ENCODE measurements at places on chromosomes 7 and 10. TPM values are rescaled to one million over a fixed set of nuclear protein-coding genes. Genes with fewer than 3 reads are reported as not detected.

- no peaks in the 10 kb centered on the region for H3K36me3 ChIP-seq
- H3K4me1 ChIP-seq, result no peaks in the 10 kb centered on the region
- DNase-seq, result no peak
- H3K27ac ChIP-seq, result no peak overlapping the region
- H3K27me3 ChIP-seq, result no peaks in the 10 kb centered on the region
Observed at GRCh38 chr10:13485623-13486022, 43.2 kb downstream of the BEND7 start.

- DNase-seq, result no peak
- no peaks in the 10 kb centered on the region for H3K27me3 ChIP-seq
- H3K36me3 ChIP-seq, result no peaks in the 10 kb centered on the region
- no peak overlapping the region for H3K27ac ChIP-seq
Observed at GRCh38 chr7:24730018-24730369, 27.3 kb downstream of the GSDME start.

- H3K27me3 ChIP-seq, result no peaks in the 10 kb centered on the region
- H3K36me3 ChIP-seq, result peaks cover 1% of the 10 kb centered on the region
- DNase-seq, result peak; percentile 16
- H3K4me1 ChIP-seq, result no peaks in the 10 kb centered on the region
Observed at GRCh38 chr10:80070057-80070456, 8.4 kb upstream of the TMEM254 start.

DNA sequence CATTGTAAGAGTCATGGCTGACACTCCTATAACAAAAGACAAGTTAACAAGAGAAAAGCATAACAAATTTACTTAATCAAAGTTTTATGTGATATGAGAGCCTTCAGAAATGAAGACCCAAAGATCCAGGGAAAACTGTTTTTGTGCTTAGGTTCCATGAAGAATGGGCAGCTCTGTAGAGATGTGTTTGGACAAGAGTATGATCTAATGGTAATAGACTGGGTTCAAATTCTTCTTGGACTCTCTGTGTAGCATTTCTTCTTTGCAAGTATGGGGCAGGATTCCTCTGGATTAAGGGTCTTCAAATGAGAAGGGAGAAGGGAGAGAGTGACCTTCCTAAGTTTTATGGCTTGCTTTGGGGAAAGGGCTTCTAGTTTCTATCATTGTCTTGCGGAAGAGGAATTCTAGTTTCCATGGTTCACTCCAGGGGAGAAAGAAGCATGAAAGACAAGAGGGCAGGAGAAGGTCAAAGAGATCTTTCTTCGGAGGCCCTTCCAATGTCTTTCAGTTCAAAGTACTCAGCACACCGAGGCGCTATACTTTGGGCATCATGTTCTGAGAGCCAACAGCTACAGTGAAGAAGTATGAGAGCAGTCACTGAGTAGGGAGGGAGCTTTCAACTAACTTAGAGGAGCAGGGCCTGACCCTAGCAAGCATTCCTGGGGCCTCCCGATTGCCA, 15.4 kb downstream of the IFIT3 start:
- H3K36me3 ChIP-seq, result peaks cover 11% of the 10 kb centered on the region
- peaks cover 6% of the 10 kb centered on the region for H3K4me1 ChIP-seq
- H3K4me3 ChIP-seq, result no peak overlapping the region
- H3K27me3 ChIP-seq, result no peaks in the 10 kb centered on the region
- H3K27ac ChIP-seq, result no peak overlapping the region

GRCh38 chr10:62352356-62352970, 21.7 kb upstream of the ZNF365 start:
- no peak for DNase-seq
- no peak overlapping the region for H3K4me3 ChIP-seq
- H3K36me3 ChIP-seq, result no peaks in the 10 kb centered on the region

DNA sequence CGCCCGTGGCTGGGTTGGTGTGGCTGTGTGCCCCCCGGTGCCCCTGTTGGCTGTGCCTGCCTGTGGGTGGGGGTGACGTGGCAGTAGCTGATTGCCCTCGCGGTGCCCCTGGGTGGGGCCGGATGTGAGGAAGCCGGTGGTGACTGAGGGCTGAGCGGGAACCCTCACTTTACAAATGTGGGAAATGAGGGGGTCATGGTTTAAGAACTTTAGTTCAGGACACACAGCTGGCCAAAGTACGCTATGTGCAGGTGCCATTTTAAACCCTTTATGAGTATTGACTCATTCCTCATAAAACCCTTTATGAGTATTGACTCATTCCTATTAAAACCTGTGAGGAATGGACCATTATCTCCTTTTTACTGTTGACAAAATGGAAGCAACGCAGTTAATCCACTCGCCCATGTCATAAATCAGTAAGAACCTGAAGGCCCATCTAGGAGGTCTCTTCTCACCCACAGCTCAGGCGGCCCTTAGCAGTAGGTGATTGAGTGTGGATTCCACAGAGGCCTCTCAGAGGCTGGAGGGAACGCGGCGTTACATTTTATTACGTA, 290.1 kb upstream of the COBL start:
- DNase-seq, result no peak
- H3K4me1 ChIP-seq, result no peaks in the 10 kb centered on the region
- no peaks in the 10 kb centered on the region for H3K27me3 ChIP-seq
- H3K36me3 ChIP-seq, result no peaks in the 10 kb centered on the region
- H3K4me3 ChIP-seq, result no peak overlapping the region

GRCh38 chr7:80240265-80241025, 105.8 kb downstream of the GNAI1 start:
- no peaks in the 10 kb centered on the region for H3K27me3 ChIP-seq
- no peaks in the 10 kb centered on the region for H3K36me3 ChIP-seq
- H3K27ac ChIP-seq, result no peak overlapping the region
- no peak overlapping the region for H3K4me3 ChIP-seq
- H3K4me1 ChIP-seq, result no peaks in the 10 kb centered on the region
- DNase-seq, result no peak

- no peak overlapping the region for H3K4me3 ChIP-seq
- no peaks in the 10 kb centered on the region for H3K36me3 ChIP-seq
- DNase-seq, result no peak
- no peaks in the 10 kb centered on the region for H3K27me3 ChIP-seq
Observed at GRCh38 chr10:91596825-91597196, 36.1 kb downstream of the PPP1R3C start.

GRCh38 chr10:107631876-107632275, 467.4 kb upstream of the SORCS1 start:
- H3K27me3 ChIP-seq, result no peaks in the 10 kb centered on the region

GRCh38 chr10:131848741-131849590, 51.8 kb upstream of the PPP2R2D start:
- no peak overlapping the region for H3K4me3 ChIP-seq
- no peaks in the 10 kb centered on the region for H3K27me3 ChIP-seq
- H3K36me3 ChIP-seq, result no peaks in the 10 kb centered on the region
- no peaks in the 10 kb centered on the region for H3K4me1 ChIP-seq

DNA sequence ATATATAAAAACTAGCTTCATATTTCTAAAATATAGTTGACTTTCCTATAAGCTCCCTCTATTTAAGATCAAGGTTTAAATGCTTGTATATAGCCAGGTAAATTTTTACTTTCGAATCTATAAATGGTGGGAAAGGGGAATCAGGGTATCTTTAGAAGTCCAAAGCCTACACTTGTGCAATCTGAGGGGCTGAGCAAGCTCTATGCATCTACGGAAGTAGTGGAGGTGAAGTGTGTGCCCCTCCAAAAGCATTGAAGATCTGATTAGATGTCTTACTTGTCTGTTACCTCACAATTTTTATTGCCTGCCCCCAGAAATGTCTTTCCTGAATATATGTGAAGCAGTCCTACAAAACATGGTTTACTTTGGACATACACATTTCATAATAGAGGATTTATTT, 1.6 kb downstream of the AKAP9 start:
- DNase-seq, result no peak
- no peaks in the 10 kb centered on the region for H3K27me3 ChIP-seq
- no peak overlapping the region for H3K4me3 ChIP-seq
- H3K4me1 ChIP-seq, result no peaks in the 10 kb centered on the region
- no peak overlapping the region for H3K27ac ChIP-seq
- peaks cover 4% of the 10 kb centered on the region for H3K36me3 ChIP-seq

DNA sequence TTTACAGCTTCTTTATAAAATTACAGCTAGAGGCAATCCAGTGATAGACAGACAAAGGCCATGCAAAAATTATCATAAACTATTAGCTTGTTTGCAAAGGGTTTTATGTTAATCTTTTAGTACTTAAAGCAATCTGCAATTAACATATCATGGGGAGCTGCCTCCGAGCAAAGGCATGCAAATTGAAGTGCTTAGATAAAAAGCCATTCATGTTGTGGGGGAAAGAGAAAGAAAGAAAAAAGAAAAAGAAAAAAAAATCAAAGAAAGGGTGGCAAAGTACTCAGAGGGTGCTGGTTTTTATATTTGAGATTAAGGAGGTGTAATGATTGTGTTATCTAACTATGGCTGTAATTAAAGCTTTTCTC, 799.5 kb downstream of the LRMDA start:
- no peak overlapping the region for H3K27ac ChIP-seq
- no peaks in the 10 kb centered on the region for H3K27me3 ChIP-seq
- peak; percentile 52 for DNase-seq
- H3K36me3 ChIP-seq, result no peaks in the 10 kb centered on the region
- H3K4me3 ChIP-seq, result no peak overlapping the region

DNA sequence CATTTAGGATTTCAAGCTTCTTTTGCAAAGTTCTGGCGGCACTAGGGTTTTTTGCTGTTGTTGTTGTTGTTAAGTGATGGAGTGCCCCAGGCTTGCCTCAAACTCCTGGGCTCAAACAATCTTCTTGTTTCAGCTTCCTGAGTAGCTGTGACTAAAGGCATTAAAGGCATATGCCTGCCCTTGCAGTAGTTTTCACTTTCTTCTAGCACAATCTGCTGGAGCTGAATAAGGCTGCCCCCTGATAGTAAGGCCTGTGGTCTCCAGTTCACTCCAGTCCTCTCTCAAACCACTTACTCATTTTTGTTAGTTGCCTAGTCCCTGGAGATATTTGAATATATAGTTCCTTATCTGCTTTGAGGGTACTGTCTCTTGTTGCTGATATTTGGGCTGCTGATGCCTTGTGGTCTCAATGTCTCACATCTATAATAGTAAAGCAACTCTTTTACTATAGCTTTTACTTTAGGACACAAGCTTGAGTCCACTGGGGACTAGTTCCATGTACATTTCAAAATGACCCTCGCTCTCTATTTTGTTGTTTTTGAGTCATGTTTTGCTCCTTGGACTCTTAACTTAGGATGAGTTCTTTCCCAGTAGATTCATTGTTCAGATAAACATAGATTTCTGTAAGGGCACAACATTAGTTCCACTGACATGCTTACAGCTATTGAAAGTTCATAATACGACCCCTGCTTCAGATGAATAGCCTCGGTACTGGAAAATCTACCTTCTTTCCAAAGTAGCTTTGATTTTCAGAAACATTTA, 25.5 kb downstream of the PHF14 start:
- H3K4me1 ChIP-seq, result peaks cover 2% of the 10 kb centered on the region
- DNase-seq, result peak; percentile 15
- H3K4me3 ChIP-seq, result no peak overlapping the region

- no peaks in the 10 kb centered on the region for H3K4me1 ChIP-seq
- no peak overlapping the region for H3K27ac ChIP-seq
- H3K36me3 ChIP-seq, result no peaks in the 10 kb centered on the region
- H3K4me3 ChIP-seq, result no peak overlapping the region
- DNase-seq, result peak; percentile 43
- H3K27me3 ChIP-seq, result no peaks in the 10 kb centered on the region
Observed at GRCh38 chr7:3725155-3726059, 424.4 kb downstream of the SDK1 start.

GRCh38 chr7:22962775-22963350, 51.1 kb downstream of the HYCC1 start:
- H3K27ac ChIP-seq, result no peak overlapping the region
- no peak overlapping the region for H3K4me3 ChIP-seq
- no peak for DNase-seq
- H3K36me3 ChIP-seq, result peaks cover 15% of the 10 kb centered on the region

DNA sequence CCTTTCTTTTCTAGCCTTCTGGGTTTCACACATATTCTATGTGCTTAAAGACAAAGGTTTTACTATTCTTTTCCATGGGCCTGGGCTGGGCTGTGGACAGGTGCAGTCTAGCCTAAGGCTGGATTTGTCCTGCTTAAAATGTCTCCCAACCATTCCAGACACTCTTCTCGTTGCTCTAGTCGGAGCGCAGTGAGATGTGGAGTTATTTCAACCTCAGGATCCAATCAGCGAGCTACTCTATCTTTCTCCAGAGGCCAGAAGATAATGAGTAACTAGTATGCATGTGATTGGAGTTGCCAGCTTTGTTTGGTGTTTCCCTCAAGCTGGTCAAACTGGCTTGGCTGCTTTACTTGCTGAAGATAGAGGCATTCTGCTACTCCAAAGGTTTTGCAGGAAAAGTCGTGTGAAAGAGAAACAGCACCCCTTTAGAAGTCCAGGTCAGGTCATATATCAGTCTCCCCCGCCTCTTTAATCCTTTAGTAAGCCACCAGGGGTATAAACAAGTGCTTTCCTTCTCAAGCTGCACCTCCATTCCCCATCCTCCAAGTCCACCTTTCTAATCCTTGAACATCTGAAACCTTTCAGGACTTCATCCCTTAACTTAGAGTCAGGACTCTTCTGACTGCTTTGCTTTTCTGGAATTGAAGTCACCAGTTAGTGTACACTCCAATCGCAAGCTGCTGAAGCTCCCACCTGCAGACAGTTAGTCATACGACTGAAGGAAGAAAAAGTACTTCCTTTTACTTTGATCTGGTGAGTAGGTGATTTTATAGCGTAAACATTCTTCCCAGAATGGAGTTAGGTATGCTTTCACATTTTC, 78.8 kb downstream of the DNMBP start:
- no peak overlapping the region for H3K27ac ChIP-seq
- H3K36me3 ChIP-seq, result no peaks in the 10 kb centered on the region
- H3K4me1 ChIP-seq, result peaks cover 9% of the 10 kb centered on the region
- H3K27me3 ChIP-seq, result no peaks in the 10 kb centered on the region

DNA sequence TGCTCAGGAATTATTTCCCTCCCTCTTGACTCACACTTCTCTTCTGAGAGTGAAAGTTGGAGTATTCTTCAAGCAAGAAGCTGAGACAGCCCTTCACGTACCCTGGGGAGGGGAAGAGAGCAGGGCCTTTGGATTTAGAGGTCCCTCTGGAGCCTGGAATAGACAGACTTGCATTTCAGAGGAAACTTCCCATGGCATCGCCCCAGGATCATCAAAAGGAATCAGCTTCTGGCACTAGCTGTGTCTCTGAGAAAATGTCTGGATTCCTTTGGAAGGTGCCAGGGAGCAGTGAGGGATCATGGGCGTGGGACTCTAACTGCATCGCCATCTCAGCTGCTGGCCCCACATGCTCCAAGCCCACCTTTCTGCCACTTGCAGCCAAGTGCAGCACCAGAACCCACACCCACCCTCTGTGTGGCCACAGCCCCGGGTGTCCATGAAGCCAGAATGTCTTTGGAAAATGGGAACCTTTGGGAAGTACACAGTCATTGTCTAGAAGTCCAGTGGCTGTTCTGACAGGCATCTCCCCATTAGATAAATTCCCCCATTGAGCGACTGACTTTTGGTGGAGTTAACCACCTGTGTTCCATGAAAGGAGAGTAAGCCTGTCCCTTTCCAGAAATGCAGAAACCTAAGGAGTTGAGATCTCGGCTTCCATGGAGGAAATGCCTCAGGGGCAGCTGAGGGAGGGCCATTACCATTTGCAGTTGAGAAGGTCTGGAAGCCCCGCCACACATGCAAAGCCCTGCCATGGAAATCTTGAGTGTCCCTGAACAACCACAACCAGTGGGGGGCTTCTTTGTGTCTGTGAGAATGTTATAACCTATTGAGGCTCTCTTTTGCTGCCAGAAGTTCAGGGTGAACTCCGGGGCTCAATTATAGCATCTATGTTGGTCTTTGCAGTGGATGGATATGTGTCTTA, 57.8 kb upstream of the GDF10 start:
- no peak overlapping the region for H3K4me3 ChIP-seq
- no peaks in the 10 kb centered on the region for H3K36me3 ChIP-seq
- H3K4me1 ChIP-seq, result no peaks in the 10 kb centered on the region
- no peak overlapping the region for H3K27ac ChIP-seq

WNT8B gene
- not detected for total RNA-seq

ANKRD7 gene
- total RNA-seq, result 1.6 TPM

COL1A2 gene
- 1,768 TPM for total RNA-seq

GPR158 gene
- total RNA-seq, result 0.97 TPM

SPDYE2 gene
- total RNA-seq, result 0.23 TPM

BHLHA15 gene
- 3.6 TPM for total RNA-seq

Data from lung (tissue), 17 donors.